Cardiac muscle cell (in vitro differentiated cells and primary cell): ENCODE measurements at places on chromosomes 11 and 22.

GRCh38 chr11:43639920-43640319 lies 40.6 kb upstream of the HSD17B12 start:
- no peaks in the 10 kb centered on the region for H3K36me3 ChIP-seq
- no peak overlapping the region for H3K4me3 ChIP-seq
- H3K4me1 ChIP-seq: peaks cover 2% of the 10 kb centered on the region
- no peak for DNase-seq

DNA sequence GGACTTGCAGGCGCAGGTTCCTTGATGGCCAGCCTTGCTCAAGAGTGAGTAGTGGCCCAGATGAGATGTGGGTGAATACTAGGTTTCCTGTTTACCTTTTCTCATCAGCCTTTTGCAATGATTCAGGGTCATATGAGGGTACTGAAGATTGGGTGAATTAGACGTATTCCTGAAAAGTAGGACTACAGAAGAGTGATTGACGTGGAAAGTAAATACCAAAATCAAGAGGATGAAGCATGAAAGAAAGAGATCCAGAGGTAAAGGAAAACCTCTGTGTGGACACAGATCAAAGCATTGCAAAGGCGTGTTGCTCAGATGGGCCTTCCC lies 59.9 kb downstream of the CYB5R2 start:
- H3K27me3 ChIP-seq: no peaks in the 10 kb centered on the region
- no peak overlapping the region for H3K4me3 ChIP-seq
- H3K36me3 ChIP-seq: no peaks in the 10 kb centered on the region
- DNase-seq: no peak
- peaks cover 10% of the 10 kb centered on the region for H3K4me1 ChIP-seq

DNA sequence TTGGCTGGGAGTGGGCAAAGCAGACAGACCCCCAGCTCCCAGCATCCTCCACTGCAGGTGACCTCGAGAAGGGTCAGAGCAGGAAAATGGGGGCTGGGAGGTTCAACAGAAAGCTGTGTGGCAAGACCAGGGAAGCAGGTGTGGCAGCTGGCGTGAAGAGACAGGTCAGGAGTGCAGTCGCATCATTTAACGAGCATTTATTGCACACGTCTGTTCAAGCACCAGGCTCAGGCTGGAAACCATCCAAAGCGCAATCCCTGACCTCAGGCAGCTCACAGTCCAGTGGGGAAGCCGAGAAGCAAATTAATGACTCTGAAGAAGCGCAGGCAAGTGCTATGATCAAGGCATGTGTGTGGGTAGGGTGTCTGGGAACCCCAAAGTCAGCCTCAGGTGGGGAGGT lies 7.4 kb downstream of the SLC25A45 start:
- no peaks in the 10 kb centered on the region for H3K27me3 ChIP-seq
- DNase-seq: no peak
- H3K4me3 ChIP-seq: no peak overlapping the region
- H3K27ac ChIP-seq: no peak overlapping the region
- peaks cover 5% of the 10 kb centered on the region for H3K4me1 ChIP-seq
- H3K36me3 ChIP-seq: no peaks in the 10 kb centered on the region

- H3K27ac ChIP-seq: no peak overlapping the region
- no peaks in the 10 kb centered on the region for H3K27me3 ChIP-seq
- H3K36me3 ChIP-seq: no peaks in the 10 kb centered on the region
- no peak for DNase-seq
- no peaks in the 10 kb centered on the region for H3K4me1 ChIP-seq
These were observed 293.8 kb downstream of the BRD1 start for GRCh38 chr22:49533886-49534285.

DNA sequence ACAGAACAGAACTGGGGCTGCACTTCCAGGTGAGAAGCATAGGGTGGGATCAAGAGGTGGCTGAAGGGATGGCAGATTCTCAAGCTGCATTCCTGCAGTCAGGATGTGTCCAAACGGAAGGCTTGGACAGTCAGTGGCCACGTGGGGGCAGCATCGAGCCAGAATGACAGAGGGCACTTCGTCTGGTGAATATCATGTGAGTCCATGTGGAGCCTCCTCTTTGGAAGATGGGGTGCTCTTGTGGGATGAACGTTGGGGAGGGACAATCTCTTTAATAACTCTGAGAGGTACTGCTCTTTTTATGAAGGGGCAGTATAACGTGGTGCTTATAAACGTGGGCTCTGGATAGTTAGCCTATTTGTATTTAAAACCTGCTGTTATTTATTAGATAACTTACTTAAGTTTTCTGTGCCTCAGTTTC lies 154.9 kb upstream of the NAV2 start:
- no peak overlapping the region for H3K4me3 ChIP-seq
- H3K4me1 ChIP-seq: no peaks in the 10 kb centered on the region

- peaks cover 11% of the 10 kb centered on the region for H3K4me1 ChIP-seq
- H3K36me3 ChIP-seq: no peaks in the 10 kb centered on the region
- no peak overlapping the region for H3K4me3 ChIP-seq
- H3K27ac ChIP-seq: no peak overlapping the region
- H3K27me3 ChIP-seq: no peaks in the 10 kb centered on the region
These were observed 208.0 kb downstream of the DDX10 start for GRCh38 chr11:108872781-108873291.

DNA sequence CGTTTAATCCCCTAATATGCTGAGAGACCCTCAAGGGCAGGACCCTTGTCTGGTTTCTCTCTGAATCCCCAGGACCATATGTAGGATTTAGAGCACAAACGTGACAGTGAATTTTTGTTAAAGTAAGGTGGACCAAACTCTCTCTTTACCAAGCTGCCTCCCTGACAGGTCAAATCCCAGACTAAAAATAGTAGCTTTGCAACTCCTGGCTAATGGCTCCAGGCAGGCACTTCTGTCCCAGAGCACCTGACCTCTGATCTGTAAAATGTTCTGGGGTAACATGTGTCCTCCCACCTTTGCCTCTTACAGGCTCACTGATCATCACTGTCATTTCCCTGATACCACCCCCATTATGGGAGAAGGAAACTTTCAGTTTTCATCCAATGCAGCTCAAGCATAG lies 152.3 kb downstream of the SPON1 start:
- no peak for DNase-seq
- H3K36me3 ChIP-seq: no peaks in the 10 kb centered on the region
- no peaks in the 10 kb centered on the region for H3K27me3 ChIP-seq
- no peak overlapping the region for H3K4me3 ChIP-seq
- peaks cover 22% of the 10 kb centered on the region for H3K4me1 ChIP-seq

DNA sequence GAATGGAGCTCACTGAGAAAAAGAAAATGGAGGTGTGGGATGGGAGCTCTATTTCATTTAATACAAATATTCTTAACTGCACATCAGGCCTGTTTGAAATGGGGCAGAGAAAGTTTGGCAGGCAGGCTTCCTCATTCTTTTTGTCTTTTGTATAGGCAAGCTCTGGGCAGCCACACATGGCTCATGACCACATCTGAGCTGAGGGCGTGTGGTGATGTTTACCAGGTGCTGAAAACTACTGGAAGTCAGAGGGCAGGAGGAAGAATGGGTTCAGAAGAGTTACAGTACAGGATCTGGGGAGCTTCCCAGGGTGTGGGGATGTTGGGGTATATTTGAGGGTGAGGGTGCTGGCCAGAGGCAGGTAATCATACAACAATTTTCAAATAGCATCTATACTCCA lies 66.3 kb upstream of the NAV2 start:
- DNase-seq: no peak
- peaks cover 1% of the 10 kb centered on the region for H3K4me1 ChIP-seq
- H3K36me3 ChIP-seq: no peaks in the 10 kb centered on the region
- peaks cover 85% of the 10 kb centered on the region for H3K27me3 ChIP-seq
- no peak overlapping the region for H3K4me3 ChIP-seq

DNA sequence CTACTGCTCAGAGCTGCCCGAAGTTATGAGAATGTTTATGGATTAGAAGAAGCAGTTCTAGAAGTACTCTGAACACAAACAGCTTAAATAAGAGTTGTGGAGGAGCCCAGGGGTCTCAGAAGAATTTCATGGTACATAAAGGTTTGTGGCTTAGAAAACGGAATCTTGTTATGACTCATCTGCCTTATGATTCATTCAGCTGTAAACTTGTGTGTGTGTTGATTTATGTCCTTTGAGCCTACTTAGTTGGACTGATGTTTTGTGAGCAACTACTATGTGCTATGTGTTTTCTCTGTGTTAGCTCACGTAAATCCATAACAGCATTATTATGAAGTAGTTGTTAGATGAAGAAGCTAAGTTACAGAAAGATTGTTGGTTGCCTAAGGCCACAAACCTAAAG lies 203.7 kb downstream of the PGR start:
- no peak overlapping the region for H3K27ac ChIP-seq
- peak; percentile 61 for DNase-seq

DNA sequence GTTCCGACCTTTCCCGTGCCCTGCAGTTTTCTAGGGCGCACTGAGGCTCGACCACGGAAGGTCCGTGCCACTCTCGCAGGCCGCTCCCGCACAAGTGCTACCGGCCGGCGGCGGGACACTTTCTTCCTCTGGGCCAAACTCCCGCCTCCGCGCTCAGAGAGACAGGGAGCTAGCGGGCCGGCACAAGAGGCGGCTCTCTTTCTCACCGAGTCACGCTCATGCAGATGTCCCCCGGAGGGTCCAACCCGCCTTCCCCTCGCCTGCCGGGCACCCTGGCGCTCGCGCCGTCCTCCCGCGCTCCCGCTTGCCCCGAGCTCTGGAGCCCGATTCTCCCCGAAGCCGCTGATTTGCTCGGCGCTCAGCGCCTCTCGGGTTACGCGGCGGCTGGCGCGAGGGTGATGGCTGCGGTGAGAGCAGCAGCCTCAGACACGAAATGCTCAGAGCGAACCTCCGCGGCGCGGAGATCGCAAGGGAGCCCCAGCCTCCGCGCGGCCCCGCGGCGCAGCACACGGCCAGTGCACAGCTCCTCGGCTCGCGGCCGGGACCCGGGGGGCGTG lies 1.0 kb downstream of the LMO1 start:
- no peaks in the 10 kb centered on the region for H3K36me3 ChIP-seq
- DNase-seq: peak; percentile 66
- H3K27ac ChIP-seq: no peak overlapping the region
- peak overlapping the region; percentile 32 for H3K4me3 ChIP-seq

DNA sequence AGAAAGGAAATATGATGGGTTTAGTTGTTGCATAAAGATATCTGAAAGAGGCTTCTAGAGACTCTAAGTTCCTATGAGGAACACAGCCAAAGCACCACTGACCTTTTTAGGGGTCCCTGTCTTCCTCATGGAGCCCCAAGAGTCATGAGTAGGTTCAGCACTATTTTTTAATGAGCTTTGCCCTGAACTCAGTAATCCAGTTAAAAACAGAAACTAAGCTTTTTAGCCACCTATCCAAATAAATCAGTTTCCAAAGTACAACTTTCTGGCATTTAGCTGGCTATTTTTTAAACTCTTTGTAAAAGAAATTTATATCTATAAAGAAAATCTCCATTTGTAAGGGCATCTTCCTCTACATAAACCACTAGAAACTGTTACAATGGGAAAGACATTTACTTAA lies 241.8 kb upstream of the UBASH3B start:
- H3K36me3 ChIP-seq: no peaks in the 10 kb centered on the region
- H3K27me3 ChIP-seq: no peaks in the 10 kb centered on the region
- DNase-seq: no peak
- no peaks in the 10 kb centered on the region for H3K4me1 ChIP-seq
- H3K27ac ChIP-seq: no peak overlapping the region

DNA sequence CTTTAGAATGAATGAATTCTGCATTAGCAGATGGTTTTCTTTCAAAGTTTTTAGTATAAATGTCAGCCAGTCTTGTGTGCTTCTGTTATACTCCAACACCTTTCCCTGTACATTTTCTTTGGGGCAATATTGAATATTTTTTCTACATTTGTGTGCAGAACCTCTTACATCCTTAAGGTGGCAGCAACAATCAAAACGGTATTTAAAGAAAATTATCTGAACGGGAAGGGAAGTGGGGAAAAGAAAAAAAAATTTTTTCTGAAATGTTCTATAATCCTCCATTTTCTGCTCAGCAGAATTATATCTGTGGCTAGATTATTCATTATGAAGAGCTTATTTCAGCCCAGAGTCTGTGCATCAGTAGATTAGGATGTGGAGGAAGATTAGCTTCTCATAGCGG lies 347.3 kb upstream of the RAG2 start:
- no peaks in the 10 kb centered on the region for H3K27me3 ChIP-seq
- peak; percentile 6 for DNase-seq
- no peak overlapping the region for H3K27ac ChIP-seq
- no peaks in the 10 kb centered on the region for H3K36me3 ChIP-seq
- no peak overlapping the region for H3K4me3 ChIP-seq

DNA sequence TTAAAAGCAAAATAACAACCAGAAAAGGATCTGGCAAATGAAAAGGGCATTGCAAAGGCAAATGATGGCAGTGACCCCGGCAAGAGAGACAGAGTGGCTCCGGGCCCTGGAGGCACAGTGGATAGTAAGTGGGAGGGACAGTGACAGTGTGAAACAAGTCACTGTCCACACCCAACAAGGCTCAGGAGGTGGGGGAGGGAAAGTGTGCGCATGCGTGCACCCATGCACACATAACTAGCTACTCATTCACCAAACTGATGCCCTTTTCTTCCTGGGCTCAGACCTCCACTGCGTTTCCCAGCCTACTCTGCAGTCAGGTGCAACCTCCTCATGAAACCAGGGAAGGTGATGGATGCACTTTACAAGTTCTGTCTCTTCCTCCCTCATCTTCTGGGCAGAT lies 108.4 kb downstream of the SHANK2 start:
- H3K4me1 ChIP-seq: no peaks in the 10 kb centered on the region
- no peak overlapping the region for H3K4me3 ChIP-seq
- peaks cover 6% of the 10 kb centered on the region for H3K27me3 ChIP-seq
- H3K36me3 ChIP-seq: no peaks in the 10 kb centered on the region
- H3K27ac ChIP-seq: no peak overlapping the region

- H3K4me1 ChIP-seq: peaks cover 5% of the 10 kb centered on the region
- peaks cover 12% of the 10 kb centered on the region for H3K27me3 ChIP-seq
- DNase-seq: no peak
- no peak overlapping the region for H3K27ac ChIP-seq
- no peaks in the 10 kb centered on the region for H3K36me3 ChIP-seq
These were observed 15.5 kb downstream of the MYO7A start for GRCh38 chr11:77143405-77144020.

DNA sequence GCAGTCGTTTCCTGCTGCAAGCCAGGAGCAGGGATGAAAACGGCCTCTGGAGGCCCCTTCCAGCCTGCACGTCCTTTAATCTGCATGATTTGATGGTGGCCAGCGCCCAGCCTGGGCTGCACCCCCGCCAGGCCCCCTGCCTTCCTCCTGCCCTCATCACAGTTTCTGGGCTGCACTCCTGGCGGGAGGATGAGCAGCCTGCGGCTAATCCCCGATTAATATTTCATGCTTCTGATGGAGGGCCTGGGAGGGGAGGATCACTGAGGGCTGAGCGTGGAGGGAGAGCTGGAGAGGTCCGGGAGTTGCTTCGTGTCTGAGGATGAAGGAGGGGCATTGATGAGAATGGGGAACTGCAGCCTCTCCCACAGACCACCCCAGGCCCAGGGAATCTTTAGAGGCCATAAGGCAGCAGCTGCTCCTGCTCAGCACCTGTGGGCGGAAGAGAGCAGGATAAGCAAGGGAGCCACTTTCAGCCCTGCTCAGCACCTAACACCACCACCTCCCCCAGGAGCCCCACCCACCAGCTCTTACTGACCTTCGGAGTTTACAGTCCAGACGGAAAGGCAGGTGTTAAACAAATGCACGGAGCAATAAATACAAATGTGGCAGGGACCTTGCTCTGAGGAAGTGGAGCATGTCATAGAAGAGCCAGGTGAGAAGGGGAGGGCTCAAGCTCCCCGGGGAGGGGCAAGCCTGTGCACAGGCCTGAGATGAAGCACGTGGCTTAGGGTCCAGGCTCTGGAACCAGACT lies 135.0 kb upstream of the NECTIN1 start:
- H3K36me3 ChIP-seq: no peaks in the 10 kb centered on the region
- no peaks in the 10 kb centered on the region for H3K27me3 ChIP-seq
- H3K4me1 ChIP-seq: peaks cover 4% of the 10 kb centered on the region
- no peak overlapping the region for H3K27ac ChIP-seq

GRCh38 chr11:75858613-75859012 lies 43.6 kb downstream of the UVRAG start:
- H3K36me3 ChIP-seq: no peaks in the 10 kb centered on the region
- no peaks in the 10 kb centered on the region for H3K4me1 ChIP-seq
- no peaks in the 10 kb centered on the region for H3K27me3 ChIP-seq
- no peak overlapping the region for H3K27ac ChIP-seq
- no peak for DNase-seq
